ENCODE measurements at places on chromosomes 12 and 14.

- no peak for DNase-seq
Observed at GRCh38 chr12:32273712-32274111, 125.6 kb upstream of the FGD4 start.

DNA sequence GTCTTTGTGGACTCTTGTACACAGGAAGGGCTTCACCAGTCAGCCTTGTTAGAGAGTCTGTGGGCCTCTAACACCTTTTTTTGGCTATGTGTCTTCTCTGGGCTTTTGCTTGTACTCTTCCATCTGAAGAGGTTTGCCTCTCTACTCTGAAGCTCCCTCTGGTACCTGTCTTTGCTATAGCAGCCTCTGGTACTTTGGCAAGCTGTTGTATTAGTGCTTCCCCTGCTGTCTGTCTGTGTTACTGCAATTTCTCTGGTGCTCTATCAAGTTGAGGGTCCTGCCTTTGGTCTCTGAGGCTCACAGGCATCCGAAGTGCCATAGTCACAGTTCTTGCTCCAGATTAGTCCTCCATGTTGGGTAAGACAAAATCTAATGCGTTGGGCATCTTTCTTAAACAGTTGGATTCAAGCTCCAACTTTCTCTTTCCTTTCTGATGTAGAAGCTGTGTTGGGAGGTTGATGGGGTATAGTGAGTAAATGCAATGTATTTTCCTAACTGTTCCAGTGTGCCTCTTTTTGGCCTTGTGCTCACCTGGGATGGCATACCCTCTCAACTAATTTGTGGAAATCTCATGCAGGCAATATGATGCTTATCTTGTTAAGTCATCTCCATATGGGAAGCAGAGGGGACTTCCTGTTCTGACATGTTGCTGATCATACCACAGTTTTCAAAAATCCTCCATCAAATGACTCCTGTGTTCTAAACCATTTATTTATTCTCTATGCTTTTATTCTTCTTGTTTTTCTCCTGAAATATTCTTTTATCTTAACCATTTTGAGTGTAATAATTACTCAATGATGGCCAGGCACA lies 88.8 kb downstream of the ATF7IP start:
- DNase-seq = peak; percentile 28

DNA sequence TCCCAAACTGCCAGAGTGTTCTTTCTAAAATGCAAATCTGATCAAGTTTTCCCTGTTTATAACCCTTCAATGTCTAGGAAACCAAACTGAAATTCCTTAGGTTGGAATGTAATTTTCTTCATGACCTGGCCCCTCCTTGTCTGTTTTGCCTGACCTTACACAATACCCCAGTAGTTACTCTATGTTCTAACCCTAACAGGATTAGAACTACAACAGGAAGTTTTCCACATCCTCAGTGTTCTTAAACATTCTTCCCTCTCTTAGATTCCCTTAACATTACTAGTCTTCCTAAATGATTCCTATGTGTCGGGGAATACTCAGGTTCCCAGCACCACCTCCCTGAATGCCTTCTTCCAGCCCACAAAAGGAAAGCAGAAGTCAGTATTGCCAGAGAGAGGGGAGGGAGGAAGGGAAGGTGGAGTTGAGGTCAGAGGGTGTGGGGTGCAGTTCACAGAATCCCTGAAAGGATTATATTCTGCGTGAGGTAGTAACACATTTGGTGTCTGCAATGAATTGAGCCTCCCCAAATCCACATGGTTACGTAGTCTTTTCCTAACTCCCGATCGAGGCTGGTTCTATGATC lies 72.6 kb downstream of the BBS10 start:
- DNase-seq = no peak

GRCh38 chr14:58832095-58832521 lies 194.3 kb downstream of the DACT1 start:
- no peak for DNase-seq

- no peak for DNase-seq
Observed at GRCh38 chr12:5864972-5865371, 80.1 kb downstream of the ANO2 start.

- peak; percentile 50 for DNase-seq
Observed at GRCh38 chr14:91059576-91060350, 678 bp downstream of the RPS6KA5 start.

GRCh38 chr12:130700492-130701401 lies 15.4 kb downstream of the RIMBP2 start:
- no peak for DNase-seq

DNA sequence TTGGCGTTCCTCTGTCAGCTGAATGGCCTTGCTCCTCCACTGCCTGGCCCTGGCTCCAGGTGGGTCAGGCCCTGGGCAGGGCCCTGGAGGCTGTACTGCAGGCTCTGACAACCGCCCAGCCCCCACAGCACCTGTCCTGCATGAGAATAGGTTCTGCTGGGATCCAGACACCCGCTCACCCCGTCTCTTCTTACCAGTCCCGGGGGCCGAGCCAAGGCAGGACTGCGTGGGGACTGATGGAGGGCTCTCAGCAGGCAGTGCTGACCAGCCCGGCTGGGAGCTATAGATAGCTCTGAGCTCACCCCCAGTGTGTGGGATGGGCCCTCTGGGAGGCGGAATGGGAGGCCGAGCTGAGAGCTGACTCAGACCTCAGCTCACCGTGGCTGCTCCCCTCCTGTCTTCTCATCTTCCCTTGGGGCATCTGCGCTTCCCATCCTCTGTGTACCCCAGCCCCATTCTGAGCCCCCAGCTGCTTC lies 39.6 kb downstream of the TEAD4 start:
- DNase-seq = no peak

DNA sequence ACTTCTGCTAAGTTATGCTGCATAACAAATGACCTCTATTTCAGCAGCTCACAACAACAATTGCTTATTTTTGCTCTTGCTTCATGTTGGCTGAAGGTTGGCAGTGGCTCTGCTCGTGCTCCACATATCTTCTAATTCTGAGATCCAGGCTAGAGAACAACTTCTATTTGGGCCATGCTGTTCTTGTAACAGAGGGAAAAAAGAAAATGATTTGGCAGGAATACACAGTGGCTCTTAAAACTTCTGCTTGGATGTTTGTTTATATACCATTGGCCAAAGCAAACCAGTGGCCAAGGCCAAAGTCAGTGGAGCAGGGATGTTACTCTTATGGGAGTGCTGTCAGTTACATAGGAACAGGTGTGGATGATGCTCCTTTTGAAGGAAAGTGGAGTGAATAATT lies 32.1 kb downstream of the GPHN start:
- no peak for DNase-seq

DNA sequence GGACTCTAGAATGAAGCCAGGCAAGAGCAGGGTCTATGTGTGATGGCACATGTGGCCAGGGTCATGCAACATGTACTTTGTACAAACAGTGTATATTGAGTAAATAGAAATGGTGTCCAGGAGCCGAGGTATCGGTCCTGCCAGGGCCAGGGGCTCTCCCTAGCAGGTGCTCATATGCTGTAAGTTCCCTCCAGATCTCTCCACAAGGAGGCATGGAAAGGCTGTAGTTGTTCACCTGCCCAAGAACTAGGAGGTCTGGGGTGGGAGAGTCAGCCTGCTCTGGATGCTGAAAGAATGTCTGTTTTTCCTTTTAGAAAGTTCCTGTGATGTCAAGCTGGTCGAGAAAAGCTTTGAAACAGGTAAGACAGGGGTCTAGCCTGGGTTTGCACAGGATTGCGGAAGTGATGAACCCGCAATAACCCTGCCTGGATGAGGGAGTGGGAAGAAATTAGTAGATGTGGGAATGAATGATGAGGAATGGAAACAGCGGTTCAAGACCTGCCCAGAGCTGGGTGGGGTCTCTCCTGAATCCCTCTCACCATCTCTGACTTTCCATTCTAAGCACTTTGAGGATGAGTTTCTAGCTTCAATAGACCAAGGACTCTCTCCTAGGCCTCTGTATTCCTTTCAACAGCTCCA lies 39.6 kb downstream of the DAD1 start:
- no peak for DNase-seq

All from activated T-helper 2 cell treated with anti-CD3 and anti-CD28 coated beads, Interferon-gamma antibody, Interleukin-2, Interleukin-4, amounts not matched to agents 10 μg/mL and 5 μg/mL and 100 μg/mL, durations not matched to agents 14 hours and 24 hours and 36 hours (primary cell).